Right renal pelvis (tissue), 4 donors: ENCODE measurements at places on chromosomes 6 and 20.

DNA sequence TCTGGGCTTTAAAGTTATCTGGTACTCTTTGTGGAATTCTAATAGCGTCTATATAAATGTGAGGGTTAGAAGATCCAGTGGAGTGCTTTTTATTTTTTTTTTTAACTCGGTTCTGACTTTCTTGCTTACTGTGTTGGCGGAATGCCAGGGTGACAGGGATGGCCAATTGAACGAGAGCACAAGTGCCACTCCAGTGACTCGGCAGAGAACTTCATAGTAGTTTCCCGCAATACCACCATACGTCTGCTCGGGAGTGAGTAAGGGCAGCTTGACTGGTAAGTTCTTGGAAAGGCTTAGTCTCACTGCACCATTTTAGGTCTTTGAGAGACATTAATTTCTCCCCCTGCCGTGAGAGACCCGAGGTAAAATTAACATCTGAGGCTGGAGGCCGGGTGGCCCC is 49.4 kb upstream of the TULP1 start:
- DNase-seq, result peak; percentile 25

- no peak for DNase-seq
These were observed 10.2 kb downstream of the DLL1 start for GRCh38 chr6:170280689-170281045.

DNA sequence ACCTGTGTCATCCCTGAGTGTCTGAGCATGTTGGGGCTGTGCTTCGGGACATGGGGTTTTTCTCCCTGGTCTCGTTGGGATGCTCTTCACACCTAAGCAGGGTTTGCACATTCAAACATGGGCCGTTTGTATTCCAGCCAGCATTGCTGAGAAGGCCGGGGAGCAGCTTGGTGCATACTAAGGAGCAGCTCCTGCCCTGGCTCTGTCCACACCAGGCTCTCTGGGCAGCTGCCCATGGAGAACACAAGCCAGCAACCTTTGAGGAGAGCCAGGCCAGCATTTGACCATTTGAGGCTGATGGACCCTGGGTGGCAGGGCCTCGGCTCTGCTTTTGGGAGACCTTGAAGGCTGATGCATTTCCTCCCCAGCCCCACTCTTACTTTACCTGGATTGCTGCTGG is 92.1 kb downstream of the PHACTR3 start:
- DNase-seq, result no peak

- no peak for DNase-seq
These were observed 53.0 kb downstream of the HDGFL1 start for GRCh38 chr6:22622351-22622750.

- no peak for DNase-seq
These were observed 474 bp downstream of the RBM38 start for GRCh38 chr20:57391439-57392301.

DNA sequence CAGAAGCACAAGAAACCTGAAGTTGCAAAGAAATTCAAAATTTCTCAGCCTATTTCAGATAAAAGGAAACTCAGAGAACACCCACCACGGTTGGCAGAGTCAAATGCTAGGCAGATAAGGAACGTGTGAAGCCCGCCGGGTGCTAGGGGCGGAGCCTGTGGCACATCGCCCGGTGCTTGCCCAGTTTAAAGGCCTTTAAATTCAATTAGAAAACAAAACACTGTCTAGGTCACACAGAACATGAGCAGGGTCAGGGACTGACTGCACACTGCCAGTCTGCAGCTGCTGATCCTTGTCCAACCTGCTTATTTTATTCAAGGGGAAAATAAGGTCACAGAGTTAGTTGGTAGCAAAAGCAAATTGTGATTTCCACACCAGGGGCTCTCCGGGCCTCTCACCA is 75.8 kb downstream of the PSMG4 start:
- DNase-seq, result no peak

DNA sequence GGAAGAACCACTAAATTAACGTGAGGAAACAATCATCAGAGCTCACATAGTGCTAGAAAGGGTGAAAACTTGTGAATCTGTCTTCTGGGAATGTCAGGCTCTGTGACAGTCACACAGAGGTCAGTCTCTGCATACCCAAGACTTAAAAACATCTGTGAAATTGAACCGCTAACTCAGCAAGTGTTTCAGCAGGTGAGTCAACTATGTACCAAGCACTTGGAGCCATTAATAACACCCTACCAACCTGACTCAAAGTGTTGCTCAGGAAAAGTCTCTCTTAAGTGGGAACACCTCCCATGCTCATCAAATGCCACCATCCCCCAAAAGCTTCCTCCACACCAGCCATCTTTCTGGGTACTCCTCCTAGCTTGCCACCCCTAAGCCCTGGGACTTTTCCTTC is 92.3 kb upstream of the CARMIL1 start:
- no peak for DNase-seq

GRCh38 chr6:41747256-41748101 is at the start of gene PGC:
TSS of gene PGC (minus strand) at chr6:41747397. CDS start at chr6:41747334, 63 bp downstream.
- no peak for DNase-seq

- DNase-seq, result no peak
These were observed 44.3 kb downstream of the CTCFL start for GRCh38 chr20:57480444-57481160.

DNA sequence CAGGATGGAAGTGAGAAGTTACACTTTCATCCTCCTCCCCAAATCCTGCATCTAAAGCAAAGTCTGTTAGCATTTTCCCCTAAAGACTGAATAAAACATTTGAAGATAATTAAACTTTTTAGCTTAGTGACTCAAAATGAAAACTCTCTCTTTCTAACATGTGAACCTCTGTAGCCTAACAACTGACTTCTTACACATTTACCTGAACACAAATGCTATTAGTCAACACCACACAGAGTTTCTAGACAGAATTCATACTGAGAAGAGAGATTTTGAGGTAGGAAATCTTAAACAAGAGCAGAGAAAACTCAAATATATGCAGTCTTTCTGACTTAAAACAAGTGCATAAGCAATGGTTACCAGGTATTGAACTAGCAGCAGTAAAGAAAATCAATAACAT is 149.9 kb upstream of the SMLR1 start:
- no peak for DNase-seq

GRCh38 chr20:60634491-60635172 is 617.4 kb upstream of the CDH4 start:
- DNase-seq, result no peak

- no peak for DNase-seq
These were observed 150.0 kb upstream of the CST7 start for GRCh38 chr20:24798930-24799705.

- DNase-seq, result no peak
These were observed 103.3 kb downstream of the ARHGAP18 start for GRCh38 chr6:129606664-129607063.

- DNase-seq, result no peak
These were observed 351.7 kb downstream of the CDC5L start for GRCh38 chr6:44739181-44739580.

- no peak for DNase-seq
These were observed 52.6 kb downstream of the EFCAB8 start for GRCh38 chr20:32911355-32911754.

- no peak for DNase-seq
These were observed 25.2 kb downstream of the MEI4 start for GRCh38 chr6:77678048-77678447.

DNA sequence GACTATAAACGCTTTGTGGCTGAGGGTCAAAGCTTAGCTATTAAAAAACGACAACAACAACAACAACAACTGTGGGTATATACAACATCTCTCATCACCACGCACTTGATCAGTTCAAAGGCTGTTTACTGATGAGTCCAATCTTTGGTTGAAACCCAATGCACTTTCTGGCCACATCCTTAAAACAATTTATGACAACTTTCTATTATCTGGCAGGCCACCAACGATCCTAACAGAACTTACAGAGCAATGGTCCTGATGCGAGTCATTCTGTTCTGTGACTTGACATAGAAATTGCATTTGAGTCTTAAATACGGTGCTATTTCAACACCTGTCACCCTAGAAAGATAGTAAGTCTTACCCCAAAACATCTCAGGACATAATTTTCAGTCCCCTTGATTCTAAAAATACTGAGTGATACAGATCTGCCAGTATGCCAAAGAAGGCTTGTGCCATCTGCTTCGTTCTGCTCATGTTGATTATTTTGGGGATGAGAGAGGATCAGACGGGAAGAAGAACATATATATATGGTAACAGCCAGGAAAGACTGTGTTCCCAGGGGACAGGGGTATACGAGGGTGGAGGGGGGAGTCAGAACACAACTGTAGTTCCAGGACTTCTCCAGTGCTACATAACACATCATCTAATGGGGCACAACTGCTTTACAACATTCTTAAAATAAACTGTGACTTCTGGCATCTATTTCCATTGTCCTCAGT is 55.8 kb downstream of the PLAGL1 start:
- DNase-seq, result no peak

DNA sequence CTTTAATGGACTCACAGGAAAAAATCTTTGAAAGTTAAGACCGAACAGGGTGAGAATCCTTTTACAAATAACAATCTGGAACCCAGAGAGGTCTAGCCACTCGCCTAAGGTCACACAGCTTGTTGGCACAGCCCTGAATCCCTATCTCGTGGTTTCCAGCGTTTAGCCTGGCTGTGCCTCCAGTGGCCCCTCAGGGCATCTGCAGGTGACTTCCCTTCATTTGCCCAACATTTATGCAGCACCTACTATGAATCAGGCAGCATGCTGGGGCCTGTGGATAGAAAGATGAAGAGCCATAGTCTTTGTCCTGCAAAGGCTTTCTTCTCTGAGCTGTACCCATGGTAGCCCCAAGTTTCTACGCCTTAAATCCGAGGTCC is 2.6 kb upstream of the NR2E1 start:
- no peak for DNase-seq

DNA sequence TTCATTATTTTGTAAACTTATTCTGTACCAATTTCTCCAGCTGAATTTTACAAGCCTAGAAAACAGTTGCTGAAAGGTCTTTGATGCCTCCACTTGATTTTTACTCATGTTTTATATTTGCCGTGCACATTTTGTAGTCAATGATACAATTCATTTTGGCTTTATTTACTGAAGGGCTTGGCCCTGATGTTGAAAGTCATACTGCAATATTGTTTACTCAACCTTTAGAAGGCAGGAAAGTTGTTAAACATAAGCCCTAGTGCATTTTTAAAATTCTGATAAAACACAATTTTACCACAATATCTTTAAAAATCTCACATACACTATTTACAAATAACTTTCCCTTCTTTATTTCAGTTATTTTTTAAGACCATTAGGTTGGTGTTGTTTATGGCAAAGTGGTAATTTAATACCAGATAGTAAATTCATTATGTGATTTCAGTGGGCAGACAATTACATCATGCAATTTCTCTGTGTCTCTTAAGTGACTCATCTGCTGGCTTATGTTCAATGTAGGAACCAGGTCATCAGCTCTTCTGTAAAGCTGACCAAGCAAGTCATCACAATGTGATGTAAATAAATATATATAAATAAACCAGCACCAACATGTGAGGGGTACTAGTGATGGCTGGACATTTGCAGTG is 121.1 kb upstream of the SLC35B3 start:
- DNase-seq, result no peak
